Activated CD4-positive, alpha-beta memory T cell treated with anti-CD3 and anti-CD28 coated beads for 36 hours (primary cell): ENCODE measurements at places on chromosomes 2 and 18.
A peak's percentile ranks its signal among the peaks of the same experiment; 100 is the strongest.

- DNase-seq, result no peak
Measured at GRCh38 chr2:224427471-224427870, 25.6 kb upstream of the FAM124B start.

- DNase-seq, result no peak
Measured at GRCh38 chr18:59272221-59272888, 899 bp downstream of the RAX start.

DNA sequence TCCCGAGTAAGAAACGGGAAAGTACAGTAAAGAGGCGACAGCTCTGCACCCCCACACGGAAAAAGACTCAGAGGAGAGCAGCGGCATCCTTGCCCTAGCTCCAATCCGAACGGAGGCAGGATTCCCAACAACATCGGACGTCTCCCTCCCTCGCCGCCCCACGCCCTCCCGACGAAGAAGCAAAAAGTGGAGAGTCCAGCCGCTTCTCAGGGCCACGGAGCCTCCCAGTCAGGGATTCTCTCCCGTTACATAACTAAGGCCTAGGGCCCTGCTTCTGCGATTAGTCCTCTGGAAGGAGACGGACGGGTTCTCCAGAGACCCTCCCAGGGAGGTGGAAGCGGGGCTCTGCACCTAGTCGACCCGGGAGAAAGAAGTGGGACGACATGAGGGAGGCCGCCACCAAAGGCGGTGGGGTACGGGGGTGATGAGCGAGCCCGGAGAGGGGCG, 587 bp downstream of the SUMO1 start:
- peak; percentile 42 for DNase-seq

GRCh38 chr2:10971888-10972260, 60.1 kb downstream of the KCNF1 start:
- no peak for DNase-seq

GRCh38 chr18:79203017-79203605, 133.9 kb downstream of the ATP9B start:
- peak; percentile 49 for DNase-seq

- no peak for DNase-seq
Measured at GRCh38 chr2:217383620-217384019, 523.8 kb upstream of the TNP1 start.

DNA sequence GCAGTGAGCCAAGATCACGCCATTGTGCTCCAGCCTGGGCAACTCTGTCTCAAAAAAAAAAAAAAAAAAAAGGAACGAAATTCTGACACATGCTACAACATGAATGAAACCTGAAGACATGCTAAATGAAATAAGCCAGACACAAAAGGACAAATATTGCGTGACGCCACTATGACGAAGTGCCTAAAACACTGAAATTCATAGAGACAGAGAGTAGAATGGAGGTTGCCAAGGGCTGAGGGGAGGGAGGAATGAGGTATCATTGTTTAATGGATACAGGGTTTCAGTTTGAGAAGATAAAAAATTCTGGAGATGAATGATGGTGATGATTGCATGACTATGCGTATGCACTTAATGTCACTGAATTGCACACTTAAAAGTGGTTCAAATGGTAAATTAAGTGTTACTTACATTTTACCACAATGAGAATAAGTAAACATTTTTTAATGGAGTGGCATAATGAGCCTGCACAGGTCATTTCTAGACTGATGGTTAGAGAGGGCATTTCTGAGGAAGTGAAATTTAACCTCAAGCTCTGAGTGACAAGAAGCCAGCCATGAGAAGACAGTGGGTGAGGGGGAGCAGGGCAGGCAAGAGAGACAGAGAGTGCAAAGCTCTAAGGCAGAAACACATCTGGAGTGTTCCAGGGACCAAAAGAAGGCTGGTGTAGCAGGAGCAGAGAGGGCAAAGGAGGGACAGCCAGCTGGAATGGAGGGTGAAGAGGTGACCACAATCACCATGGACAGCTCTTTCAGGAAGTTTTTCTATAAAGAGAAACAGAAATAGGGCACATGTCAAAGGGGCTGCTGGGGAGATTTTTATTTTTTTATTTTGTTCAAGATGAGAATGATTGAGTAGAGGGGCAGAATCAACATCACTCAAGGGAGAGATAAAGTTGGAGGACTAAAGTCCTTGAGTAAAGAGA, 20.6 kb upstream of the EXOC6B start:
- DNase-seq, result no peak

DNA sequence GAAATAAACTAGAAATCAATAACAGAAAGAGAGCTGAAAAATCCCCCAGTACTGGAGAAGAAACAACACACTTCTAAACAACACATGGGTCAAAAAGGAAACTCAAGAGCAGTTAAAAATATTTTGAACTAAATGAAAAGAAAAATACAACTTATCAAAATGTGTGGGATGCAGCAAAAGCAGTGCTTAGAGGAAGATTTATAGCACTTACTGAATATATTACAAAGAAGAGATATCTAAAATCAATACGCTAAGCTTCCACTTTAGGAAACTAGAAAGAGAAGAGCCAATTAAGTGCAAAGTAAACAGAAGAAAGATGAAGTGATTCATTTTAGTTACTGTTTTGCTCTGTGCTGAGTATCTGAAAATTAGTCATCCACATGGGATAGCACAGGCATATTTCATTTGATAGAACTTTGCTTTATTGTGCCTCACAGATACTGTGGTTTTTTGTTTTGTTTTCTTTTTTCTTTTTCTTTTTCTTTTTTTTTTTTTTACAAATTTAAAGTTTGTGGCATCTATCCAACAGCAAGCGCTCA, 17.0 kb downstream of the TGFA start:
- DNase-seq, result no peak

DNA sequence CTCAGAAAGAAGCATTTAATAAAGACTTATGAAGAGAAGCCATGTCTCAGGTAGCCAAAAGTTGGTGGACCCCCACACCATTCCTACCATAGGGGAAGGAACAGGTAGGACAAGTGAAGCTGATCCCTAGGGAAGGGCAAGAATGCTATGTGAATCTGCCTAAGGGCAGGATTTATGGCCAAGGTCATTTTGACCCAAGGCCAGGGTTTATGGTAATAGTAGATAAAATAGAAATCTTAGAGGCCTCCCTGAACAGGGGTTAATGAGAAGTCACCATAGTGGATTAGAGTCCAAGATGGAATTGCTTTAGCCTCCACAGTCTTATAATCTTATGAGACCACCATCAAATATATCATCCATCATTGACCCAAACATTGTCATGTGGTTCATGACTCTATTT, 26.0 kb upstream of the UBE2F start:
- no peak for DNase-seq

DNA sequence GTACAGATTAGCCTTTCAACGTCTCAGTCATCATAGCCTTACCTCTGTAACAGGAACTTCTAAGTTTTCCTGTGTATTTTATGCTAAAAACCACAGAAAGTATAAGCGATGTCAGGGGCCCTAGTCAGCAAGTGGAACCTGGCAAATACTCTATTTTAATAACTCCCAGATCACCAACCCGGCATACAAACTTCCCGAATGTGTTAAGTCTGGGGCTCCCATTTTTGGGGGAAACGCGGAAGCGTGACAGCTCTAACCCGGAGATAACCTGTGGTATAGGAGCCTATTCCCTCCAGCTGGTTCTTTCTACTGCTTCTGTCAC, 574 bp downstream of the NIFK start:
- DNase-seq, result no peak
